ENCODE measurements at places on chromosomes 6 and 20.

GRCh38 chr6:13763740-13764381, 50.5 kb downstream of the MCUR1 start:
- DNase-seq = no peak

GRCh38 chr20:46814366-46815232, 80.0 kb upstream of the EYA2 start:
- DNase-seq = peak; percentile 44

GRCh38 chr6:3831761-3832530, 17.2 kb upstream of the FAM50B start:
- no peak for DNase-seq

GRCh38 chr6:73282871-73283270, 19.9 kb upstream of the KHDC1 start:
- no peak for DNase-seq

- DNase-seq = no peak
These were observed 19.3 kb downstream of the ZNF334 start for GRCh38 chr20:46494077-46494476.

DNA sequence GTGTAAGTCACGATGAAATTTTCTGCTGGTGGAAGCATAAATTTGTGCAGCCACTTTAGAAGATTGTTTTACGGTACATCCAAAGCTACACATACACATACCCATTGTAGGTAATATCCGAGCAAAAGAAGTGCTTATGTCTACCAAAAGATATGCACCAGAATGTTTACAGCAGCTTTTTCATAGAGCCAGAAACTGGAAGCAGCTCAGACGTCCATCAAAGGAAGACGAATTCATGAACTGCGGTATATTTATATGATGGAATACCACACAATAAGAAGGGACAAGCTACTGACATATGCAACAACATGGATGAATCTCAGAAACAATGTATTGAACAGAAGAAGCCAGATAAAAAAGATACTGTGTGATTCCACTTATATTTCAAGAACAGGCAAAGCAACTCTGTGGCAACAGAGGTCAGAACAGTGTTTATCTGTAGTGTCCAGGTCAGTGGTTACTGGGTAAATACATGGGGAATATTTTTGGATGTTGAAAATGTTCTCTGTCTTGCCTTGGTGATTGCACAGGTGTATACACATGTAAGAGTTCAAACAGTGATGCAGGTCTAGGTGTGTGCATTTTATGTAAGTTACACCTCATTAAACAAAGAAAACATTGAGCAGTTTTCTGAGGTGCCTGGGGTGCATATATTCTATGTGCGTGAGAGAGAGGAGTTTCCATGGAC, 51.9 kb upstream of the EXOC2 start:
- DNase-seq = no peak

GRCh38 chr6:36542041-36542440, 5.2 kb downstream of the STK38 start:
- DNase-seq = no peak

DNA sequence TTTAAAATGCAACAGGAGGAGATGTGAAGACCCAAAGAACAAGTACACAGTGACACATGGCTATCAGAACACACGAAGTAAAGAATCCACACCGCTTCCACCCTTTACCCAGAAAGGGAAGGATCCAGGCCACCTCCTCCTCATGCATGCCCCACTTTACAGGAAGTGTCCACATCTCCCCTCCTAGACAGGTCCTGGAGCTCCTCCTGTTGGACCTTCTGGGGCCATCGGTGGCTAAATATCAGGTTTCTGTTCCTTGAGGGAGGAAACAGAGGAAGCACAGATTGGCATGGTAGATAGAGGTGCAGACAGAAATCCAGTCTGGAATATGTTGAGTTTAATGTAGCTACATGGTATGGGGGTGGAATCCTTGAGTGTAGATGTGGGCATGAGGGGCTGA, 10.9 kb downstream of the NINL start:
- DNase-seq = no peak
